Stimulated activated CD4-positive, alpha-beta T cell treated with anti-CD3 and anti-CD28 coated beads, Interleukin-12 subunit alpha, Interleukin-12 subunit beta, amount 100 ng/mL, for 24 hours (primary cell): ENCODE measurements at places on chromosomes 12 and 14.

DNA sequence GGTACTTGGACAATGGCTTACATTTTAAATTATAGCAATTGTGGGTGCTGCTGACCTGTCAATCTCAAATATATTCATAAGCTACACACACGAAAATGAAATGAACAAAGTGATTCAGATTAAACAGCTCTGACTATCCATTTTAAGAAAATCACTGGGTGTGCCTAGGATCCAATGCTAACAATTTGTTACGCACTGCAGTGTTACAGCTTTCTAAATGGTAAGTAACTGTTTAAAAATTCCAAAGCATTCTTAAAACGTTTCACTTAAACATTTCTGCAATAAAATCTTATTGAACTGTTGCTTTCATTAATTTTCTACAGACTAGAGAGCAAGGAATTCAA is 18.9 kb downstream of the LMO3 start:
- no peak for DNase-seq

DNA sequence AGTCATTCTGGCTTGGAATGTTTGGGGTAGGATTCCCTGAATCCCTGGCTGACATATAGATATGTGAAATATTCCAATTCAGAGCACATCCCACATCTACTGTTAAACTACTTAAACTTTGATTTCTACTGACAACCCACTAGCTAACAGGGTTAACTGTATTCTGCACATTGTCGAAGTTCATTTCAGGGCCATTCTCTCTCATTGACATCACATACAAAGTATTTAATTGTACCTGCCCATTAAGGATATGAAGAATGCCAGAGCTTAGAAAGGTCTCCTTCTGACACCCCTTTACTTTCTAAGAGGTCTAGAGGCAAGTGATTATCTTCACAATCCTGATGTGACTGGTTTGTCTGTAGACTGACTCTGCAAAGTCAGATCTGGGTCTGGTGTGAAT is 2.8 kb upstream of the DCN start:
- DNase-seq, result no peak

DNA sequence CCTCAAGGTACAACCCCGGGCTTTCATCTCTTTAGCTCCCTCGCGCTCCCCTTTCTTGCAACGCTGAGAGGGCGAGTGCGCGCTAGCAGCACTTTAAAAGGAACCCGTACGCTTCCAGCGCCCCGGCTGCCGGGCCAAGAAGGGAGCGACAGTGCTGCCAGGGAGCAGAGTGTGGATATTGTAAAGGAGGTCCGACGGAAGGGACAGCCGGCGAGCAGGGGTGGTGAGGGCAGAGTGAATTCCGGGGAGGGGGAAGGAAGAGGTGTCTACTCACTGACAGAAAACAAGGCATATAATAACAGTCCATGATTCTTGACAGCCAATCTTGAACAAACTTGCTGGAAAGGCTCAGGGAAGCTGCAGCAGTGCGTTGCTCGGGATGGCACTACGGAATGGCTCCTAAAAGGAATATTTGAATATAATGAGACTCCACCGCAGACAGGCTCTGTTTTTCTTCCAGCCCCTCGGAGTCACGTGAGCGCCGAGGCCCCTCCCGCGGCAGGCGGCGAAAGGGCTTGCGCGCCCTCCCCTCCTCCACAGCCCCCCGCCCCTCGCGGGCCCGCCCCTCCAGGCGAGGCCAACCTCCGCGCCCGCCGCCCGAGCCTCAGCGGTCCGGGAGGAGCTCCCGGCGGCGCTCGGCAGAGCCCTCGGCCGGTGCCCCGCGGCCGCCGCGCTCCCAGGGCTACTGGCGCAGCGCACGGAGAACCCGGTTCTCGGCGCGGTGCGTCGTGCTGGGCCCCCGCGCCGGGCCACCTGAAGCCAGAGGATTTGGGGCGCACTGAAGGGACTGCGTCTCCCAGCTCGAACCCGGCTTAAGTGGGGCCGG is 3.4 kb downstream of the BMP4 start:
- no peak for DNase-seq

DNA sequence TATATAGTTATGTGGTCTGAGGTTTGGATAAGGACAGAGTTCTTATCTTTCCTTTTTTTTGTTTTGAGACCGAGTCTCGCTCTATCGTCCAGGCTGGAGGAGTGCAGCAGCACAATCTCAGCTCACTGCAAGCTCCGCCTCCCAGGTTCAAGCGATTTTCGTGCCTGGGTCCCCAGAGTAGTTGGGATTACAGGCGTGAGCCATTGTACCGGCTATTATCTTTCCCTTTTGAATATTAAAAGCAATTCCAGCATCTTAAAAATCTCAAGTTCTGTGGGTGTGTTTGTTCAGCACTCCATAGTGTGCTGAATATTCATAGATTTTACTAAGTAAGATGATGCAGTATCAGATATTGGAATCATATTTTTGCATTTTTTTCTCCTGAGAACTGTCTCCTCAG is 404.4 kb upstream of the RGS6 start:
- no peak for DNase-seq

DNA sequence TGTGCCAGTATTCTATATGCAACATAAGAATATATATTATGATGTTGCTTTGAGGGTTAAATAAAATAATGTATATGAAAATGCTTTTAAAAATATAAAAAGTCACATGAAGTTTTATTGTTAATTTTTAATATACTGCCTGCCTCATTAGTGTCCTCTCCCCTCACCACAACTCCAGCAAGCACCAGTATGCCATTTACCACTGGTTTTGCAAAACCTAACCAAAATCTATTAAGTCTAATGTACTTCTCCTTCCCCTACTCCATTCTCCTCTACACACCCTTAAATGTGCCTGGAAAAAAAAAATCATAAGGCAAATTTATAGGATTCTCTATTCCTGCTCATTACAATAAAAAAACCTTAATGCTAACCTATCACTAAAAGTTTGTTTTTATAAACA is 24.0 kb upstream of the GNG2 start:
- DNase-seq, result no peak

DNA sequence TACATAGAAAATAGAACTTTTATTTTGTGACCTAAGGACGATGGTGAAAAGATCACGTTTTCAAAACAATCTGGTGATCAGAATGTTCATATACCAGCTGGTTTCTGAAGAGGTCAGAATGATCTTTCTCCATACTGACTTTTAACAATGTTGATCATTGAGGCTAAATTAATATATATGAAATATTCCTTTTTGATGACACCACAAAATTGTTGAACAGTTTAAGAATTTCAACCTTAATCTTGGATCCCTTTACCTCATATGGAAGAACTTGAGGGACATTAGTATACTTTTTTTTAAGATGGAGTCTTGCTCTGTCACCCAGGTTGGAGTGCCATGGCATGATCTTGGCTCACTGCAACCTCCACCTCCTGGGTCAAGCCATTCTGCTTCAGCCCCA is 2.8 kb upstream of the REP15 start:
- no peak for DNase-seq

DNA sequence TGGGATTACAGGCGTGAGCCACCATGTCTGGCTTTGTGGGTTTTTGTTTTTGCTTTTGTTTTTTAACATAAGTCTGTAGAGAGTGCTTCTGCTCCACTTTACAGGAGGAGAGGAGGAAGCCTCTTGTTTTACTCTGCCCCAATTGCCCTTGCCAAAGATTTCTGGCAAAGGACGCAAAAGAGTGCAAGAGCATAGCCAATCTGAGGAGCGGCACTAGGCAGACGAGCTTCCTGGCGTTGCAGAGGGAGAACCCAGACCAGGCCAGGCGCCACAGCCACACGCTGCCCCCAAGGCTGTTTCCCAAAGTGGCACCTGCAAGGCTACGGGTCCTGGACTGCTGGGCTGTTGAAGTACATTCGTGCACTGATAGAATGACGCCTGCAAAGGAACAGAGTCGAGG is 96.2 kb downstream of the BBS10 start:
- DNase-seq, result no peak

DNA sequence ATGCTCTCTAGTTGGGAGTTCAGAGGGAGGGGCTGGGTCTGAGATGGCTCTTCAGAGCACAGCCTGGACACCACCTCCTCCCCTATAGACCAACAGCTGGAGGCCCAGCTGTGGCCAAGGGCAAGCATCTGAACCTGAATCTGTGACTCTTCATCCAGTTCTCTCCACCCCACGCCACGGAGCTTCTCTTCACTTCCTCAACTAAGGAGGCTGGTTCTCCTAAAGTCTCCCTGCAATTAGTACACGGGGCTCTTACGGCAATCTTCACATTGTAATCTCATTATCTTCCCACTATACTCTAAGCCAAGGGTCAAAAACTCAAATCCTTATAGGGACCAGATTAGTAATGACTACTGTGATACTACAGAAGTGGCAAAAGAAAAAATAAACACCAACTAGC is 9.8 kb downstream of the NRDE2 start:
- no peak for DNase-seq

- DNase-seq, result no peak
These were observed 129.2 kb downstream of the KCNA5 start for GRCh38 chr12:5172886-5173285.

DNA sequence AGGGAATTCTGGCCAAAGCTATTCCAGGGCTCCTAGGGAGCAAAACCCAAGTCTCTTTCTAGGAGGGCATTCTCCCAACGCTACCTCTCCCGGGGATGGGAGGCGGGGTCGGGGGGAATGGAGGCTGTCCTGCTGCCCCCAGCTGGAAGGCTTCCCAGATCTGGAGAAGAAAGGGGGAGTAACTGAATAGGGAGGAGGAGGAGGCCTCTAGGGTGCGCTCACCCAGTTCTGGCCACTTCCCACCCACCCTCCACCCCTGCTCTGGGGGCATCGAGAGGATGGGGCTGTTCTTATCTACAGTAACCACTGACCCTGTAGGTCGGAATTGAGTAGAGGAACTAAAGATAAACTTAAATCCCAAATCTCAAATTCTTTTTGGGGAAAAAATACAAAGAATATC is 579 bp upstream of the RNASE1 start:
- no peak for DNase-seq

DNA sequence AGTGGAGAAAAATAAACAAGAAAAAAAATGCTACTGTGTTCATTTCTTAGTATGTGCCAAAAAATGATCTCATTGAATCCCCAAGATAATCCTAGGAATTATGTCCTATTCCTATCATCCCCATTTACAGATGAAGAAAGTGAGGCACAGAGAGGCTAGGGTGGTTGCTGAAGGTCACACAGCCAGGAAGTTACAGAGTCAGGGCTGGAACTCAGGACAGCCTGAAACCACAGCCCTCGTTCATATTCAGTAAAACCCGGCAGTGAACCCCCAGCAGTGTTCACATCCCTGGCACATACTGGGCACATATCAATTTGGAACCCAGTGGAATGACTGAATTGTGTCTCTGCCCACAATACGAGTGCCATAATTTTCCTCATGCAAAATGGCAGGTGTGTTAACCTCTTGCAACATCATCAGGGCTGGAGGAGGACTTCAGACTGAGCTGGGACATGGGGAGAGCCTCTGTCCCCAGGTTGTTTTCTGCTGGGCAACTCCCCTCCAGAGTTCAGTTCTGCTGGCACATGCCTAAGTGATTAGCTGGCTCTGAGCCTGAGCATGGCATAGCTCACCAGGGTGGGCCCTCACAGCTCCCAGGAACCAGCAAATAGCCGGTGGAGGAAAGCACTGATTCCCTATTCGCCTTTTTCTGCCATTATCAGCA is 2.0 kb upstream of the PPP1CC start:
- DNase-seq, result no peak

GRCh38 chr12:23368590-23368989 is 580.9 kb downstream of the SOX5 start:
- DNase-seq, result no peak

DNA sequence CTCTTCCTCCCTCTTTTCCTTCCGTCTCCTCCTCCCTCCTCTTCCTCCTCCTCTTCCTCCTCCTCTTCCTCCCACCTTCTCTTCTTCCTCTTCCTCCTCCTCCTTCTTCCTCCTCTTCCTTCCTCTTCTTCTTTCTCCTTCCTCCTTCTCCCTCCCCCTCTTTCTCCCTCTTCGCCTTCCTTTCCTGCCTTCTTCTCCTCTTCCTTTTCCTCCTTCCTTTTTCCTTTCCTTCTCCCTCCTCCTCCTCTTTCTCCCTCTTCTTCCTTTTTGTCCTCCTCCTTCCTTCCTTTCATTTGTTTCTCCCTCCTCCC is 36.0 kb downstream of the MEG3 start:
- no peak for DNase-seq

DNA sequence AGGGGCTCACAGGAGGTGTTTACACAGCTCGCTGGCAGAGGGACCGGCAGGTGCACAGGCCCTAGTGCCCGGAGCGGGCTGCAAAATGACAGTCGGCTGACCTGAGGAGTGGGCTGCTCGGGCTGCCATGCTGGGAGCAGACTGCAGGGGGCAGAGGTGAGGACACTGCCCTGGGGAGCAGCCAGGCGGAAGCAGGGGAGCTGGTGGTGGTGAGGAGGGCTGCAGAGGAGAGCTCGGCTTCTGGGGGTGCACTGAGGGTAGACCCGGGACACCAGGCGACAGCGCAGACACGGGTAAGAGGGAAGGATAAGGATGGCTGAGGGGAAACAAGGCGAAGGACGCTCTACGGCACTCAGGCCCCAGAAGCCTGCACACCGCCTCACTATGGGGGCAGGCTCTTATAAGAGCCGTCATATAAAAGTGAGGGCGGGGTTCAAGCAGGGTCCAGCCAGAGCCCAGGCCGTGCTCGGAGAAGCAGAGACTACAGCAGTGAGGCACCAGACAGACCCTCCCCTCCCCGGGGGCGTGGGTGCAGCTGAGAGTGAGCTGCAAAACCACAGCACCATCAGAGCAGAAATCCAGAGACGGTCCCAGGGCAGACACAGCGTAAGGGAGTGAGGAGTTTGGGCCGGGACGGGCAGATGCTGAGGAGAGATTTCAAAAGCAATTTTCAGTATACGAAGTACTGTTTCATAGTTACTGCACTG is 62.5 kb downstream of the CCDC88C start:
- DNase-seq, result no peak

DNA sequence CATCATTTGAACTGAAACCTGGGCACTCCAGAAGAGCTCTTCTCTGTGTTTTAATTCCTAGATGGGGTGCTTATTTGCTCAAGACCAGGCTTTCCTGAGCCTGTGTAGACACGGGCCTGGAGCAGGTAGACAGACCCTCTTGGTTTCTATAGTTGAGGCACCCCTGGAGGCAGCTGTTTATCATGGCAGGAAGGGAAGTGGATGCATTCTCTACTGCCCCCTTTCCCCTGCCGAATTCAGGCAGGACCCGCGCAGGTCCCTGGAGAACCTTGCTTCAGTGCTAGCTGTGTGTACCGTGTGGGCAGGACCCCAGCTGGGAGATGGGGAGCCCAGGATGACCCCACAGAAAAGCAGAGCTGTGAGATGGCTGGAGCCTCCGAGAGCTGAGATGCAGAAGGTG is 6.0 kb downstream of the CACNA1C start:
- DNase-seq, result no peak

- no peak for DNase-seq
These were observed 278.5 kb upstream of the PLEKHG7 start for GRCh38 chr12:92424338-92424737.

DNA sequence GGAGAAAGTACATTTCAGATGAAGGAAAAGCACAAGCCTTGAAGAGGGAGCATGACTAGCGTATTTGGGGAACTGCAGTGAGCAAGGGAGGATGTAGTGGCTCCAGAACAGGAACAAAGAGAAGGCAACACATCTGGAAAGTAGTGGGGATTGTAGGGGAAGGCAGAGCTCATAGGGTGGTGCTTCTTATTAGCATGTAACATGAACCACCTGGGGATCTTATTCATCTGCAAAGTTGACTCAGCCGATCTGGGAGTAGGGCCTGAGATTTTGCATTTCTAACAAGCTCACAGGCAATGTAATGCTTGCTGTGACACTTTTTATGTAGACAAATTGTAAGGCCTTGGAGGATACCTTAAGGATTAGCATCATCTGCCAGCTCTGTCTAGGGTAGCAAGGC is 447.3 kb downstream of the NELL2 start:
- no peak for DNase-seq

- no peak for DNase-seq
These were observed 7.6 kb downstream of the CEP170B start for GRCh38 chr14:104872469-104873341.
